ENCODE measurements at places on chromosomes 7 and 10.

DNA sequence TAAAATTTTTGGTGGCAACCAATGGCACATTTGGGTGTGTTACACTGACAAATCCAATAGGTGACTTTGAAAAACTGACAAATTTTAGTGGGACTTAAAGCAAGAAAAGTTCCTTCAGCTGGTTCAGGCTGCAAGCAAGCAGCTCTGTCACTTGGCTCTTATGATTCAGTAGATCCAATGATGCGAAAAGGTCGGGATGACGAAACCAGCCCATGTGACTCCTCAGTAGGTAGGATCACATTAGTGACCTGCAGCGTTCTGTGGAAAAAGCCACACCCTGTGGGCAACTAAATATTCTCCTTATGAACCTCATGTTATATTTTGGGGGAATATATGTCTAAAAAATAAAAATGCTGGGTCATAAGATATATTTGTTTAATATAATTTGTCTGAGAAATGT is 13.3 kb upstream of the TSGA13 start:
- no peak for DNase-seq

GRCh38 chr10:71088054-71088453 is 124.3 kb upstream of the UNC5B start:
- DNase-seq, result no peak

- DNase-seq, result no peak
Observed at GRCh38 chr10:18068401-18068800, 71.8 kb upstream of the CACNB2 start.

DNA sequence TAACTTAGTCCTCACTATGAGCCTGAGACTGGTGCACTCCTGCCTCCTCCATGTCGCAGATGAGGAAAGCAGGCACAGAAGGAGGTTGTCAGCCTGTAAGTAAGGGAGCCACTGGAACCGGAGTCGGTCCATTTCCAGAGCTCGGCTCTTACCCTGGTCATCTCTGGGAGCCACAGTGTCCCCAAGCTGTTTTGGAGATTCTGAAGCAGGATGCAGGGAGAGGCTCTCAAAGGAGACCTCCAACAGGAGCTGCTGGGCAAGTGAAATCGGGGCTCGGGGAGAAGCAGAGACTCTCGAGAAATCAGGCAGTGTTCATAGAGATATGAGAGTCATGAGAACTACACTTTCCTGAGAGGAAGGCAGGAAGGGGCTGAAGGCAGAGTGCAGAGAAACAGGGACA is 39.0 kb downstream of the VSTM4 start:
- no peak for DNase-seq

GRCh38 chr7:106855540-106856132 is 9.4 kb upstream of the PIK3CG start:
- DNase-seq, result no peak

GRCh38 chr7:92304406-92304893 is 58.7 kb downstream of the ANKIB1 start:
- no peak for DNase-seq

DNA sequence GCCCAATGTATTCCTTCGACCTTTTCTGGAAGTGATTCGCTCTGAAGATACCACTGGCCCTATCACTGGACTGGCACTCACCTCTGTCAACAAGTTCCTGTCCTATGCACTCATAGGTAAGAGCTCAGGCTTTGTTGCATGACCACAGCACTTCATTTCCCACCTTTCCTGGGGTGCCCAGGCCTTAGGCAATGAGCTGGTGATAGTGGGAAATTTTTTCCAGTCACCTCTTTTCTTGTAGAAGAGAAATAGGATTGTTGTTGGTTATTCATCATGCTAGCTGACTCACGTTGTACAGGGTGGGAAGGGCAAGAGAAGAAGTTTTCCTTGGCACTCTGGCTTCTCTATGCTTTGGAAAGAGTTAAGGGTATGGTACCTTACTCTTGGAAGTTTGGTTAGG is 51.4 kb upstream of the NFKB2 start:
- no peak for DNase-seq

DNA sequence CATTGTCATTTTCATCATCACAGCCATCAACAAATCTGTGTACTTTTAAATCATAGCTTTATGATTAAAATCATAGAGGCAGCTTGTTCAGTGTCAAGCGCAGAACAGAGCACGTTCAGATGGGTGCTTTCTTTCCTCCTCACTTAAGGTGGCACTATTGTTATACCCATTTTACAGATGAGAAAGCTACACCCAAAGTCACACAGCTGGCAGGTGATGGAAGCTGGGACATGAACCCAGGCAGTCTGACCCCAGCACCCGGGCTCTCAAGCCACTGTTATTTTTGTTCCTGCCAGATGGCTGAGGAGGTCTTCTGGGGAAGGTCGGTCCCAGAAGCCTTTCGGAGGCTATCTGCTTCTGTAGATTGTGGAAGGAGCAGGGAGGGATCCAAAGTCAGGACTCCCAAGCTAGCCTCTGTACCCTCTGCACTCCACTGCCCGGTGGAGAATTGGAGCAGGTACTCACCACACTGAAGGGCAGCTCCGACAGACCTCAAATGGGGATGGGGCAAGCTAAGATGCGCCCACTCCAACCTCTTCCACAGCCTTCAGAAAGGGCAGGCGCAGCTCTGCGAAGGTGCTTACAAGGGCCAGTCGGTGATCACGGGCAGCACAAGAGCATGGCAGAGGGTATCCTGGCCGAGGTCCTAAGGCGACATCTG is 610 bp downstream of the AVPI1 start:
- no peak for DNase-seq

- no peak for DNase-seq
Observed at GRCh38 chr7:65926588-65926987, 53.7 kb downstream of the VKORC1L1 start.

GRCh38 chr7:106767498-106768323 is 97.4 kb upstream of the PIK3CG start:
- no peak for DNase-seq

GRCh38 chr10:20623546-20623945 is 273.6 kb downstream of the NEBL start:
- no peak for DNase-seq
